ENCODE measurements at places on chromosomes 1 and 21.

- DNase-seq: no peak
These were observed 315.4 kb downstream of the LMO4 start for GRCh38 chr1:87644033-87644578.

DNA sequence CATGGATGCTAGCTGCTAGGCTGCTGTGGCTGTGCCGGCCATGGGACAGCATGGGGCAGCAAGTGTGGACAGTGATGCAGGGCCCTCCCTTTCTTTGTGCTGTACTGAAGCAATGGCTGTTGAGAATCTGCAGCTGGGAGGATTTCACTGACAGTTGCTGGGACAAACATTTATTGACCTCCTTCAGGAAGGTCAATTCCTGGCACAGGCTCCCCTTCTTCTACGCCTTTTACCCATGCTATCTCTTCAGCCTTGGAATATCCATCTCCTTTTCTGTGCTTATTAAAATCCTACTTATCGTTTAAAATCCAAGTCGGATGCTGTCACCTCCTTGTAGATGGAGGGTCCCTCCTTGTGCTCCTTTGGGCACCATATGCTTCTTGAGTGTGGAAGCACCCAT is 213.1 kb upstream of the USP24 start:
- DNase-seq: no peak

DNA sequence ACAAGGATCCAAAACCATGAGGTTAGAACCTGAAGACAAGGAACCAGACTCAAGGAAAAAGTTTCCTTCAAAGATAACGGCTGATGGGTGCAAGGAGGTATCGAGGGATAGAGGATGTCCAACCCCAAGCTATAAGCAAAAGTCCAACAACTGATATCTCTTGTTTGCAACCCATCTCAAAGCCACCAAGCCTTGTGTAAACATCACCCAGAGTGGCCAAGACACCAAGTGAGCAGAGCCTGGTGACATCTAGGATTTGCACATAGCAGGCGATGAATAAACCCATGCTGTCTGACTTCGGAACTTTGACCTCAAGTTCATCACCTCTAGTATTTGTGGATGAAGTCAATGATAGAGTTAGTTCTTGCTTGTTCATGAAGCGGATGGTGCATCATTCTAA is 180.7 kb downstream of the ETS2 start:
- no peak for DNase-seq

GRCh38 chr1:48776393-48777218 is at the start of gene BEND5:
Gene BEND5, minus strand, starts transcription at chr1:48776891. Its CDS starts 60 bp downstream, at chr1:48776831.
- peak; percentile 61 for DNase-seq

DNA sequence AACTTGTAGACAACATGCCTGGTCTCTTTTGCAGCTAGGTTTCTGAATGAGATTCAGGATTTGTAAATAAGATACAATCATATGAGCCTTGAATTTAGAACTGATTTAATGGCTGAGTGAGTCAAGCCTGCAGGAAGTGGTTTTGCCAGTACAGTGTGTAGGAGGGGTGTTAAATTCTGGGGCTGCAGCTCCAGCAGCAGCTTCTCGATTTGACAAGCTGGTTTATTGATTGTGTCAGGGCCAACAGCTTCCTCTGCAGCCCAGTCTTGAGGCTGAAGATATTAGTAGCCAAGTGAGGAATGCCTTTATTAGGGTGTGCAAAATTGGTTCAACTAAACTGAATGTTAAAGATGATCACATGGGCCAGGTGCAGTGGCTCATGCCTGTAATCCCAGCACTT is 11.5 kb upstream of the PLA2G5 start:
- DNase-seq: no peak

GRCh38 chr21:43297391-43297981 is 128.7 kb downstream of the CRYAA start:
- no peak for DNase-seq

- peak; percentile 17 for DNase-seq
These were observed 113.1 kb upstream of the IRF2BP2 start for GRCh38 chr1:234722904-234723720.

DNA sequence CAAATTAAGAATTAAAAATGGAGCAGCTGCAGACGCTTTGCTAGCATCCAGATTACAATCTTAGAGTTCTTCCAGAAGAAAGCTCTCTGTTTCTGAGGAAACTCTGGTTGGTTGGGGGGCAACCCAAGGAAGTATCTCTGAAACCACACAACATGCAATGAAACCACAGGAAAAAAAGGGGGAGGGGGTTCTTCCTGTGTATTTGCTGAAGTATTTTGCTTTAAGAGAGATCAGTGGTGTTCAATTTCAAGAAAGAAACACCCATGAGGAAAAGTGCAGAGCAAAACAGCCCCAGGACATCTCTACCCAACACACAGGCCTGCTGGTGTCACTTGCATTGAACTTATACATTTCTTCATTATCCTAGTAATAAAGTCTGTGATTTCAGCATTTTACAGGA is 19.7 kb upstream of the TIAM1 start:
- DNase-seq: no peak

DNA sequence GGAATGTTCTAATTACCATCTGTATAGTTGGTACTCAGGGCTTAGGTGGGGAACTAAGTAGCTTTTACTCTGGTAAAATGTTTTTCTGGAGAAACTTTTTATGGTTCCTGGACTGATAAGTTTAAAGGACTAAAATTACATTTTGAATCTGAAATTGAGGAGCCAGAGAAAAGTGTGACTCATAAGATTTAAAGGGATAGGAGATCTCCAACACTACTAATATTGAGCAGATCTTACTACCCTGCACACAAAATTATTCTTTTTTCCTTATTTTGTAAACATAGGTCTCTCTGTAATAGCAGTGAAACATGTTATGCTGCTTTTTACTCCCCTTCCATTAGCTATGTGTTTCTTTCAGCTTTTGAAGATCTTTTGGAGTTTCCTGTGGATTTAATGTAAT is 32.5 kb downstream of the MTF2 start:
- no peak for DNase-seq

GRCh38 chr1:235397733-235398132 is 30.5 kb downstream of the TBCE start:
- DNase-seq: no peak

GRCh38 chr1:118317842-118318614 is 133.0 kb upstream of the SPAG17 start:
- no peak for DNase-seq

DNA sequence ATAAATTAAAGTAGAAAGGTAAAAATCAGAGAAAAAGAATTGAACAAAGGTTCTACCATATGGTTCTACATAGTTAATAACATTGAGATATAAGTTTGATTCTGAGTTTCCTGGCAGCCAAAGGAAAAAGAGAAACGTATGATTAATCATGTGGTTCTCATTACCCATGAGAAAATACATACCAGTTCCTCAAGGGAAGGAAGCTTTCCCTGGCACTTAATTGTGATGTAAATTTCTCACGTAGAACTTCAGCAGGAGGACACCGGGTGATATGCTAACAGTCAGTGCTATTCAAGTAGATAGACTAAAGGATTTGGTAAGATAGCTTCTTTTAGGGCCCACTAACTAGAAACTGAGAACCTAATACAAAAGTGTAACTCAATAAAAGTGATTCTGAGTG is 218.5 kb downstream of the NFIA start:
- no peak for DNase-seq

- DNase-seq: no peak
These were observed 25.4 kb upstream of the SLC16A1 start for GRCh38 chr1:112981426-112981825.

DNA sequence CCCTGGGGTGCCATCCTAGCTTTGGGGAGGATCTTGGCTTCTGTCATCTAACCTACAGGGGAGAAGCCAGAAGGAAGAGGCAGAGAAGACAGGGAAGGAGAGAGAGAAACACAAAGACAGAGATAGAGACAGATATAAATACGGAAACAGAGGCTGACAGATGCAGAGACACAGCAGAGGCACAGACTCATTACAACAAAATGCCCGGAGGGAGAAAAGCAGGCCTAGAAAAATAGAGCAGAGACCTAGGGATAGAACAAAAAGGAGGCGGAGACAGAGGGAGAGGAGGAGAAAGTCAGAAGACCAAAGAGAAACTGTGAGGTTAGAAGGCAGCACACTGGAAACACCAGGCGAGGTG is 1.9 kb downstream of the PEAR1 start:
- no peak for DNase-seq

Data from T-cell (primary cell).